ENCODE measurements at places on chromosomes 5 and 9.

DNA sequence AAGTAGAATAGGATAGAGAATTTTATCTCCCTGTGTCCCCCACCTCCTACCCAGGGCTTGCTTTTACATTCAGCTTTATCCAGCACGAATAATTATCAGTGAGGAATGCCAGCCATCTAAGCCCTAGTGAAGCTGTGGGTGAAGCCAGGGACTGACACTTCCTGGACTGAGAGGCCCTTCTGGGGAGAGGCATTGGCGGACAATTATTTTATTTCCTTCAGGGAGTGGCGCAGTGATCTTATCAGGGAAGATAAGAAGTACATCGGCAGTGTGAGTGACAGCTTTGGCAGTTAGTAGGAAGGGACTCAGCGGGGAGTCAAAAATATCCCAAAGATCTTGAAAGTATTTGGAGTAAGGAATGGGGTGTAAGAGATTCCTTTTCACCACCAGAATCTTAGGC is 34.9 kb upstream of the RPS23 start:
- no peak for DNase-seq

- DNase-seq, result no peak
Measured at GRCh38 chr9:4292781-4293180, 7.1 kb downstream of the GLIS3 start.

DNA sequence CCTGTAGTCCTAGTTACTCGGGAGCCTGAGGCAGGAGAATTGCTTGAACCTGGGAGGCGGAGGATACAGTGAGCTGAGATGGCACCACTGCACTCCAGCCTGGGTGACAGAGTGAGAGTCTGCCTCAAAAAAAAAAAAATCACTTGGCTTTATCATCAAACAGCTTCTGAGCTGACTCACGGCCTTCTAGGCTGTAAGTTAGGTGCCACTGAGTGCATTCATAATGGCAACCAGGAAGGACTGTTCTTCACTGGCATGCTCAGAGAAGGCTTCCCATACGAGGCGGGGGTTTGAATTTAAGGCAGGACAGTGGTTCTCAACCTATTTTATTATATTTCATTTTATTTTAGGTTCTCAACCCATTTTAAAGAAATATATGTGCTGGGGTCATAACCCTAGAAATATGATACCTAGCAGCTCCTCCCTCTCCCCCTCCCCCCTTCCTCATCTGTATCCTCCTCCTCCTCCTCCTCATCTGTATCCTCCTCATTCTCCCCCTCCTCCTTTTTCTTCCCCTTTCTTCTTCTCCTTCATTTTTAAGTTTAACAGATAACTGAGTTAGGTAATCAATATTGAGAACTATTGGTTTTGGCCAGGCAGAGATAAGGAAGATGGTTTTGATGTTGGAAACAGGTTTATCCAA is 19.0 kb upstream of the LHFPL2 start:
- DNase-seq, result no peak

DNA sequence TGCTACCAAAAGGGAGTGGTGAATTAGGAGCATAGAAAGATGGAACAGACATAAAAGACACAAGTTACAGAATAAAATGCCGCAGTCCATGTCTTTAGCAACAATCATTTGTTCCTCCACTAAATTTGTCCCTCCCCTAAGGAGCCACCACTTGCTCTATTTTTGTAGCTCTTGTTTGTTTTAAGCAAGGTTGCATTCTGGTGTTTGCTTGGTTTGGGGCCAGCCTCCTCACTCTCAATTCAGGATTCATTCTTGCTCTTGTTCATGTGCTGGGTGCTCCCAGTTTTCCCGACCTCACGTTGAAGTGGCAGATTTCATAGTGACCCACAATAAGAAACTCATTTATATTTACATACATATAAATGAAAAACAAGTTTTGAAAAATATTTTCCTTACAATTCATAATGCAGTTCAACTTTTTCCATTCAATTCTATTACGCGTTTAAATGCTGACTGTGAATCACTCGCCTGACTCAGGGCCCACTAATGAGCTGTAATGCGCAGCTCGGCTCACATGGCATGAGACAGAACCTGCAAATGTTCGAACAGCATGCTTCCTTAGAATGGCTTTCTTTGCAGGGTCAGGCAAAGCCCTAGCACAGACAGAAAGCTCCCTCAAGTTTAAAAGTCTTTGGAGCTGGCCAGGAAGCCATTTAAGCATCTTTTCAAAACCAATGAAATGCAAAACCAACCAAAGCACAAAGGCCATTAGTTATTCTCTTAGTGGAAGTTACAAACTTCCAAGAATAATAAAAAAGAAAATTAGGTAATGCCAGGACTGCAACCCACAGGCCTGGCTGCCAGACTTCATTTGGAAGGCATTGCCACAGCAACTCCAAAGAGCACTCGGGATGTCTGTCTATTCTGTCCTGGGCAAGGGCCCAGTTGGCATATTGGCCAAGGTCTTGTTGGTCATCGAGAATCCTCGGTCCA is 41.7 kb downstream of the RETREG1 start:
- DNase-seq, result no peak

GRCh38 chr5:166624573-166624972 is 1666.9 kb upstream of the WWC1 start:
- no peak for DNase-seq

DNA sequence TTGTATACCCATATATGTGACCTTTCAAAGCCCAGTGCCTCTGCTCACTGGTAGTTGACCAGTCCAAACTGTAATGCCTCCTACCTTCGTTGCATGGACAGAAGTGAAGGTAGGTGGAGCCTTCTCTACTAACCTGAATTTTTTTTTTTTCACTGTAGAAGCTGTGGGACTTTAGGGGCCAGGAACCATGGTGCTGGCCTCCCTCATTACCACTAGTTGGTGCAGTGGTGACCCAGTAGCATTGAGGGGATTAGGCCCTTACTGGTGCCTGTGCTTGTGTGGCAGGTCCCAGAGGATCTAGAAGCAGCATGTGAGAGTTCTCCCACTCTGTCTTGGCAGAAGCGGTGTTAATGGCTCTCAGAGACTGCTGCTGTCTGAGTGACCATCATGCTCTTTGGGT is 2.3 kb downstream of the RALGPS1 start:
- DNase-seq, result no peak
